ENCODE measurements at places on chromosomes 16 and 17.

GRCh38 chr17:46771561-46772474 is 46.7 kb downstream of the WNT3 start:
- peak; percentile 44 for DNase-seq

DNA sequence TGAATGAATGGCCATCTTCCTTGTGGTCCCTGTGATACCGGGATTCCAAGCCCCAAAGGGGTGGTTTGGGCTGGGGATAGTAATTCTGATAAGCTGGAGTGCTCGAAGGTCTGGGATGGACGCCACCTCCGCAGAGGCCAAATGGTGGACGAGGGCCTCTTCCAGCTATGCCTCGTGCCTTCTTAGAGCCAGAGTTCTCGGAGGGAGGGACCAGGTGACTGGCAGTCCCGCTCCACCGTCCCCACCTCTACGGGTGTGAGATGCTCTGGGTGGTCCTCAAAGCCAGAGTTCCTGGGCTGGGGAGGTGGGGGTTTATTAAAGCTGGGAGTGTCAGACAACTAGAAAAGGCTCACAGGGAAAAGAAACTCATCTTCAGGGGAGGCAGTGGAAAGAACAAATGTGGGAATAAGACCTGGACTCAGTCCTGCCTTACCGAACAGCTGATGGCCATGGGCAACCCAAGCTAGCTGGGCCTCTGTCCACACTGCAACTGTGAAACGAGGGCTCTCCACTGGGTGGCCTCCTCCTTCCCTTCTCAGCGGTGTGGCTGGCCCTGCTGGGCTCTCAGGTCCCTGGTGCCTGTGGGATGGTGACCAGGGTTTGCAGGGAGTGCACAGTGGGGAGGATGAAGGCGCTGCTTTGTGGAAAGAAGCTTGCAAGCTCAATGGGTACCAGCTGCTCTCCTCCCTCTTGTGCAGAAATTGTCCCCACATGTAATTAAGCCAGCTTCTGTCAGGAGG is 75.2 kb downstream of the N4BP1 start:
- DNase-seq, result no peak

DNA sequence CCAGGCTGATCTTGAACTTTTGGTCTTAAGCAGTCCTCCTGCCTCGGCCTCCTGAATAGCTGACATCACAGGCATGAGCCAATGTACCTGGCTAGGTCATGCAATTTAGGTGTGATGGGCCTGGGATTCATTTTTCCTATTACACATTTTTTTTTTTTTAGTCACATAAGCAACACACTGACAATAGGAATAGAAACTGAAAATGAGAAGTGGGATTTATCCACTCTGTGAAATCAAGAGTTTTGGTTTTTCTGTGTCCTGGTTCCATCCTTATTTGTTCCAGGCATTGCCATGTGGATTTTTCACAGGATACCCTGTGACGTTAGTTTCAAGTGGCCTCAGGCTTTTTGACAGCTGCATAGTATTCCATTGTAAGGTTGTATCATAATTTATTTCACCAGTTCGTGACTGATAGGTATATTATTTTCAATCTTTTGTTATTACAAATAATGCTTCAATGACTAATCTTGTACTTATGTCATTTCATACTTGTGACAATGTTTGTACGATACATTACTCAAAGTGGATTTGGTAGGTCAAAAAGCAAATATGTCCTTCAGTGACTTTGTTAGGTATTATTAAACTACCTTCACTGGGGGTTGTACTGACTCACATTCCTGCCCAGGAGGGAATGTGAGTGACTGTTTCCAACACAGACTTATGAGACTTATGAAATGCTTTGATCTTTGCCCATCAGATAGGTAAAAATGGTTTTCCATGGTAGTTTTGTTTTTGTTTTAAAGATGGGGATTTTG is 10.6 kb downstream of the ADCY7 start:
- no peak for DNase-seq

DNA sequence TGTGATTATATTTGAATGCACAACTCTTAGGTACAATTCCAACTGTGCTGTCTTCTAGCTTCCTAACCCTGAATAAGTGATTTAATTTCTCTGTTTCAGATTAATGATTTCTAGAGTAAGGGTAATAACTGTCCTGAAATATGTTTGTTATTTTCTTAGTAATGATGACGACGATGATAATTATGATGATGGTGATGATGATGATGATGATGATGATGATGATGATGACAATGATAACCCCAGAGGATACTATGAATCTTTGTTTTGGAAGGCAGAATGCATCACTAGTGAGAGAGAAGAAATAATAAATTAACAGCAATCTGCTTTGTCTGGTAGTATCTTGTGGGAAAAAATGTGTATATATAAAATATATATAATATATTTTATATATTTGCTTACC is 317.1 kb upstream of the CDH8 start:
- no peak for DNase-seq

DNA sequence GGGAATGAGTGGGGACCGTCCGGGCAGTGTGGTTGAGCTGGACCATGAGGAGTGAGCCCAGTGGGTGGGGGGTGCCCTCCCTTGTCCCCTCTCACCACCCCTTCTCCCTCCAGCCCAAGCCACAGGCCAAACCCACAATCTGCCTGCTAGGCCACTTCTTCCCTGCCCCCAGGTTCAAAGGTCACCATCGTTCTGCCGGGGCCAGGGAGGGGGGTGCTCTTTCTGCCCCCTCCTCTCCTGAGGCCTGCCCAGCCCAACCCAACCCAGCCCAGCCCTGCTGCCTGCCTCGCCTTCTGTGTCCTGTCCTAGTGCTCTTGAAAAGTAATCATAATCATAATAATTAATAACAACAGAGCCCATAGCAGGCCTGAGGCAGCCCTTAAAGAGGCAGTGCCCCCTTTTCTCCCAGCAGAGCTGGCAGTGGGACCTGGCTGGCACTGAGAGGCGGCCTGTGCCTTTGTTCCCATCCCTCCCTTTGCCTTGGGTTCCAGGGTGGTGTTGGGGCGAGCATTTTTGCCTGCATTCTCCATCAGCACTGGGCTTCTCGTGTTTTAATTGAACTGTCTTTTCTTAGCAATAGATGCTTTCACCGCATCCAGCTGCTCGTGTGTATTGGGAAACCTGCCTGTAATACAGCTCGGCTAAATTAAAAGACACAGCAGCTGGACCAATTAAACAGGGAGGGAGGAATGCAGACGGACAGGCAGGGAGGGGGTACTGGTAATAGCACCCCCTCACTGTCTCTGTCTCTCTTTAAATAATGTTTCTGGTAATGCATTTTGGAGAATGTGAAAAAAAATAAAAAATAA is 46.8 kb downstream of the SREBF1 start:
- no peak for DNase-seq

GRCh38 chr17:29007456-29007855 is 1.6 kb upstream of the SEZ6 start:
- DNase-seq, result no peak

- DNase-seq, result no peak
These were observed 254.4 kb downstream of the SLC39A11 start for GRCh38 chr17:72838068-72838467.

DNA sequence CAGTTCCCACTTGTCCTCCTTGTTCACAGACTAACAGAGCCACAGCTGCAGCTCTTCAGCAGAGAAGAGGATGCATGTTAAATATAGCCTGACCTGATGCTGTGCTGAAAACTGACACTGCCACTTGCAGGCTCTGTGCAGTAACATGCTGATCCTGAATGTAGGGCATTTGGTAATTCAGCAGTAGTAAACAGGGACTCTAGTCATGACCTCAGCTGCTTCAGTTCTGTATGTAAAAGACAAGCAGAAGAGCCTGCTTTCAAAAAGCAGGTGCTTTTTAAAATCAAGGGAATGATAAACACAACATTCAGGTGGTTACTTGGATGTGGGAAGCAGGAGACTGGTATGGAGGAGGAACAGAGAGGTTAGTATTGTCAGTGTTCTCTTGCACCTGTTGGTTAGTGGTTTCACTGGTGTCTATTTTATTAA is 33.8 kb downstream of the ESRP2 start:
- DNase-seq, result no peak

- peak; percentile 21 for DNase-seq
These were observed 401.3 kb downstream of the WWOX start for GRCh38 chr16:78500659-78501270.

- DNase-seq, result peak; percentile 65
These were observed 22.7 kb downstream of the PEMT start for GRCh38 chr17:17568772-17569195.

Data from RPMI8226 (cell line).